ENCODE measurements at places on chromosomes 1 and 21.

GRCh38 chr1:77831976-77832711 lies 52.7 kb downstream of the MIGA1 start:
- peak; percentile 16 for DNase-seq

- DNase-seq: no peak
Measured at GRCh38 chr1:101005183-101005582, 20.4 kb downstream of the DPH5 start.

DNA sequence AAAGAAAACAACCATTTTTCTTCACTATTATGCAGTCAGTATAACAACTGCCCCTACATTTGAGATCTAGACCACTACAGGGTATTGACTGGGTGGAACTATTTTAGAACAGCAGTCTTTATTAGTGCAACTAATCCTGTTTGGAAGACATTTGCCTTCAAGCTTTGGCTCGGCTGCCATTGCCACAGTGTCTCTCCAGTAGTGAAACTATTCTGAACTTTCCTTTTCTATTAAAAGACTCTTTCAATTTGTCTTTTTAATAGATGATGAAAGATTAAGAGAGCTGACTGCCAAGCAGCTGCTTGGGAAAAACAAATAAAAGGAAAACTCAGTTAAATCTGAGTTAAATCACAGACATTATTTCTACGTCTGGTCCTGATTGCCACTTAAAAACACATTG lies 49.3 kb downstream of the LPGAT1 start:
- no peak for DNase-seq

DNA sequence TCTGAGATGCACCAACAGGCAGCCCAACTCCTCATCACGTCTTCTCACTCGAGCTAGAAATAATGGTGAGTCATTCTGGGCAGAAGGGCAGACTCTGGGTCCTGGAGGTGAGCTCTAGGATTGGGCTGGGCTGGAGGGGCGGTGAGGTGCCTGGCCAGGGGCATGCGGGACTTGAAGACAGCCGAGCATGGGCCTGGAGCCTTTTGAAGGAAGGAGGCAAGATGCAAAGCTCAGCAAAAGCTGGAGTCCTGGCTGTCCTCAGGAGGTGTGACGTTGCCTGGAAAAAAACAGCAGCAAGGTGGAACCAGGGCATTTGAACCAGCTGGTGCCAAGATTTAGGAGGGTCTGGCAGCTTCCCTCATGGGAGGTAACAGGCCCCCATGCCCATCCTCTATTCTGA lies 712 bp downstream of the KCNA2 start:
- DNase-seq: no peak

- DNase-seq: no peak
Measured at GRCh38 chr21:16072737-16073136, 343.0 kb downstream of the USP25 start.

DNA sequence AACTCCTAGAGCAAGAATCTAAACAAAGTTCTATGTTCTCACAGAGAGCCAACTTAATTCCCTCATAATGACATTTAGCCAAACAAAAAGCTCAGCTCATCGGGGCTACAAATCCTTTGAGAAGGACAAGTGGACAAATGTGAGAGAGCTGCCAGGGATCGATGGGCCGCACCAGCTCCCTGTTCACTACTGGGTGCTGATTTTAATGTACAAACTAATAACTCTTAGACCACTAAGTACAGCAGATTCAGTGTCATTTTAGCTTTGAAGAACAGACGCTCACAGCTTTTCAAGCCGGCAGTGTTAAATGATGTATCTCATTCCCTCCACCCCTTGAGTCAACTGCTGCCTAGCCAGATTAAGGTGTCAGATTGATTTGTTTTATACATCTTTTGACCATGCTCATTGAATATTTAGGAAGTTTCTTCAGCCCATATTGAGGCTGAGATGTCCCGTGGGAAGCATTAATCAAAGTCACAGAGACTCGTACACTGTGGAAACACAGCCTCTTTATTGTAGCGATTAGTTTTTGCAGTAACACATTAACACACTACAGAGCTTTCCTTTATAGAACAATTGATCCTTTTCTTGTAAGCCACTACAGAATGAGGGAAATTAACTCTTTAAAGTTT lies 21.1 kb downstream of the PROX1 start:
- no peak for DNase-seq

GRCh38 chr1:201702936-201703335 lies 126.0 kb upstream of the IPO9 start:
- peak; percentile 41 for DNase-seq

GRCh38 chr1:191343816-191344215 lies 814.4 kb upstream of the RGS18 start:
- DNase-seq: no peak

GRCh38 chr1:109977657-109978378 lies 6.7 kb upstream of the AHCYL1 start:
- DNase-seq: no peak

DNA sequence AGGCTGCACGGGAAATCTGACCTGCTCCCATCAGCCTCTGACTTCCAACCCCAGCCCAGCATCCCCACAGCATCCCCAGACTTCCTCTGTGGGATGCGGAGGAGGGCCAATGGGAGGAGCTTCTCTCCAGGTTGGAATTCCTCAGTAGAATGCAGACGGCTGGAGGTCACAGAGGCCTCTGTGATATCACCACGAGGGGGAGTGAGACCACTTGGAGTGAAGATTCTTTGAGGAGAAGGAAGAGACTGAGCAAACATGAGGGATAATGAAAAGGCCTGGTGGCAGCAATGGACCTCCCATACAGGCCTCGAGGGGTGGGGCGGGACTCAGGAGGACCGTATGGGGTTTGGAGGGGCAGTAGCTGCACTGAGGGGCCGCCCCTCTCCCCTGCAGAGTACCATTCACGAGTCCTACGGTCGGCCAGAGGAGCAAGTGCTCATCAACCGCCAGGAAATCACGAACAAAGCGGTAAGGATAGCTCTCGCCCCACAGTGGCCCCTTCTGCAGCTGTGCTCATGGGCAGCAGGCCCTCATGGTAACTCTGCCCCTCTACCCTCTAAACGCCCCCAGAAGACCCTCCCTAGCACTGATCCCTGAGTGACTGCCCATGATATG lies at the start of gene CATSPER4:
TSS of gene CATSPER4 (plus strand) at position 230 of the 615 bp plus-strand sequence. CDS start at position 256, 26 bp downstream.
- no peak for DNase-seq

- DNase-seq: peak; percentile 26
Measured at GRCh38 chr1:241250465-241250864, 106.5 kb downstream of the RGS7 start.

DNA sequence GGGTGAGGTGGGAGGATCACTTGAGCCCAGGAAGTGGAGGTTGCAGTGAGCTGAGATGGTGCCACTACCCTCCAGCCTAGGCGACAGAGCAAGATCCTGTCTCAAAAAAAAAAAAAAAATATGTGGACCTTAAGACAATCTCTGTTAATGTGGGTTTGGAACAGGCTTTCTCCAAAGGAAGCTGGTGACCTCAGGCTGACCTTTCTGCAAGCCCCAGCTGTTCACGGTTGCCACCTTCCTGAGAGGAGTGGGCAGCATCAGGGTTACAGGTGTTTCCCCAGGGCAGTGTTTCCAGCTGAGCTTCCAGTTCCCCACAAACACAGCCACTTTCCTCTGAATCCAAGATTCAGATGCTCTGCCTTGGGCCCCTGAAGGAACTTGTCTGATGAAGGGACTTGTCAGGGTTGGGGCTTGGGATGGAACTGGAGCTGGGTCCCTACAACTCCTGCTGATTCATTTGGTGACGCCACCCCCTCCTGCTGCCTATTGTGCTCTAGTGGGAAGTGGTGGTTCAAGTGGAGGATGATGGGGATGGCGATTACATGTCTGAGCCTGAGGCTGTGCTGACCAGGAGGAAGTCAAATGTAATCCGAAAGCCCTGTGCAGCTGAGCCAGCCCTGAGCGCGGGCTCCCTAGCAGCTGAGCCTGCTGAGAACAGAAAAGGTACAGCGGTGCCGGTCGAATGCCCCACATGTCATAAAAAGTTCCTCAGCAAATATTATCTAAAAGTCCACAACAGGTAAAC lies 1.9 kb downstream of the ZBTB48 start:
- no peak for DNase-seq

- DNase-seq: no peak
Measured at GRCh38 chr1:232925421-232926220, 24.8 kb upstream of the NTPCR start.

DNA sequence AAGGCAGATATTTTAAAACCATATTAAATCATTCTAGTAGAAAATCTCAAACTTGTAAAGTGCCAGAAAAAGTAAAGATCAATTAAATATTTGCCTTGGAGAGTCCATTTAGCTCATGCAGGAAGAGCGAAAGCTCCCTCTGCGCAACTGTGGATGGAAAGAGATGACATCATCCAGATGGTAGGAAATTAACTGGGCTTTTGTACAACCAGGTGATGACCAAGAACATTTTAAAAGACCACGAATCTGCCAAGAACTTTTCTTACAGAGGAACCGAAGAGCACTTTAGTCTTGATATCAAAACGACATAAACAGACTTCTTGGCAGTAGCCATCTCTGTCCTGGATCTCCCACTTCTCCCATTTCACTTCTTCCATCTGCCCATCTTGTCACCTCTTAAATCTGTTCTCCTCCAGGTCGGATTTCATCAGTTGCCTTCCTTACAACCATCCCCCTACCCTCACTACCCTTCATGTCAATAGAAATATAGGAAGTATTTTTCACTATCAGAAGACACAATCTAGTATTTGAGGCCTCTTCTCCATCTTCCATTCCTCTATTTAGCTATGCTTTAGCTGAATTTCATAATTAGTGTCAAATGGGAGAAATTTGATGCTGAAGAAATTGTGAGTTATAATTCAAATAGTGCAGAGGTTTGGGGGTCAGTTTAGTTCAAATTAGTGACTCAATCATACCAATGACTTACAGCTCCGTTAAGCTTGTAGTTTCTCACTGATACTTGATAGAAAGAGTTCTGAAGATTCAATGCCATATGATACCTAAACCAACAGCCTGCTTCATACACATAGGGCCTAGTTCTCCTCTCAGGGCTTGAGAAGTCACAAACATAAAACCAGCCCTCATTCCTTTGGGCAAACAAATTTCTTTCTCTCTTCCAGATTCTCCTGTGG lies 22.0 kb upstream of the DNASE2B start:
- DNase-seq: no peak

DNA sequence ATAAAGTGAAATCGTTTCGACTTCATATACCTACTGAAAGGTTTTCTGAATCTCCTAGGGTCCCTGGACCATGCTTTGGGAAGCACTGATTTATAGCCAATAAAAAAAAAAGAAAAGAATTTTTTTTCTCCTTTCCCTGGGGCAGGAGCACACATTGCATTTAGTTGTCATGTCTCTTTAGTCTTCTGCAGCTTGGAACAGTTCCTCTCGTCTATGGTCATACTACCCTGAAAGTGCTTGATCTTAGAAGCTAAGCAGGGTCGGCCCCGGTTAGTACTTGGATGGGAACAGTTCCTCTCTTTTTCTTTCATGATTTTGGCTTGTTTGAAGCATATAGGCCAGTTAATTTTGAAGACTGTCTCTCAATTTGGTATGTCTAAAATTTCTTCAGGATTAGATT lies 3.7 kb upstream of the SERPINC1 start:
- no peak for DNase-seq
